NCI-H187 treated with DMSO at 0.1 percent for 48 hours (cell line): ENCODE measurements at places on chromosomes 5 and 9.
A peak's percentile ranks its signal among the peaks of the same experiment; 100 is the strongest.

- DNase-seq: no peak
Observed at GRCh38 chr5:106646106-106646505, 1024.6 kb downstream of the EFNA5 start.

GRCh38 chr5:62419609-62420008, 7.0 kb downstream of the IPO11 start:
- no peak for DNase-seq

DNA sequence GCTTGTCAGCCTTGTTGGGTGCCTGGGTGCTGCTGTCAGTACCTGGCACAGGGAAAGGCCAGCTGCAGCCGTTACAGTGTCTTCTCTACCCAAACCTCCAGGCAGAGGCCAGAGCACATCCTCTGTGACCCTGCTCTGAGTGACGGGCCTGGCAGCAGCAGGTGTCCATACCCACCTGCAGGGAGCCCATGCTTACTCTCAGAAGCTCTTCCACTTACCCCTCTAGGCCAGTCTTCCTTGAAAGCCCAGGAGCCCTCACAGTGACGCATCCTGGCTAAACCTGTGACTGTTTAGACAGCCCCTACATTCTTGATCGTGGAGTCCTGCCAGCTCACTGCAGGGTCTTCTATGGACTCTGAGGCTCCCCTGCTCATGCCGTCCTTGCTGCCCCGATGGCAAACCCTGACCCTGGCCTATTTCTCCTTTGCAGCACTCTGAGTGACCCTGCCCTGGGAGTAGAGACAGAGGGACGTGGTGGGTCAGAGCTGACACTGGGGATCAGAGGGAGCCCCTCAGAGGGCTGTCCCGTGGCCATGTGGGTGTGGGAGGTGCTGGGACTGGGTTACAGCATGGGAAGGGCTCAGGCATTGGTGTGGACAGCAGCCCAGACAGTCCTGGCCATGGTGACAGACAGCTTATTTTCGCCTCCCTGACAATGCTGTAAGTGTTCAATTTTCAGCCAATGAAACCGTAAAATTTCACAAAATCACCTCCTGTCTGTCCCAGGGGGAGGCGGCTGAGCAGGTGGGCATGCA, 67.6 kb upstream of the RNF130 start:
- no peak for DNase-seq

DNA sequence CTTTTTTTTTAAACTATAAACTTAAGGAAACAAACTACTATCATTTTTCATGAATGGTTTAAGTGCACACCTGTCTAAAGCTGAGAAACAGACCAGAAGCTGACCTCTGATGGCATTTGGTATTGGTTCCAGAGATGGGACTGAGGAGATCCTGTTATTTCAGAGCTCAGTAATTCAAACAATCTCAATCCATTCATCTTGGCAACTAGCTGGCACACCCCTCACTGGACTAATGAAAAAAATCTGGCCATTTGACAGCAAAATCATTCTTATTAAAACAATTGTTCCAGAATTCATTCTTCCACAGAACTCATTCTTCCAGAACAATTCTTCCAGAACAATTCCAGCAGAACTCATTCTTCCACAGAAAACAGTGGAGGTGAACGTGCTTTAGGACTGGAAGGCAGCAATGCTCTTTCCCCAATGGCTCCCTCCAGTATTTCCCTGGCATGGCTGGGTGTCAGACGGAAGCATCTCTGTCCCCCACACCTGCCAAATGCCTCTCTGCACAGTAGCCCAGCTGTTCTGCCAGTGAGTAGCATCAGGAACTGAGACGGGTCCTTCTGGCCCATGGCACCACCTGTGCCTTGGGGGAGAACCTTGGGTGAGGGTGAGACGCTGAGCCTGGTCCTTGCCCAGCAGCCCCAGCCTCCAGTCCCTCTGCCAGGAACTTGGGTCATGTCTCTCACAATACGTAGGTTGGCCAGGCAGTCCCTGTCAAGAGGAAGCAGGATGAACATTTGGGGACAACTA, 87.5 kb upstream of the EQTN start:
- no peak for DNase-seq

DNA sequence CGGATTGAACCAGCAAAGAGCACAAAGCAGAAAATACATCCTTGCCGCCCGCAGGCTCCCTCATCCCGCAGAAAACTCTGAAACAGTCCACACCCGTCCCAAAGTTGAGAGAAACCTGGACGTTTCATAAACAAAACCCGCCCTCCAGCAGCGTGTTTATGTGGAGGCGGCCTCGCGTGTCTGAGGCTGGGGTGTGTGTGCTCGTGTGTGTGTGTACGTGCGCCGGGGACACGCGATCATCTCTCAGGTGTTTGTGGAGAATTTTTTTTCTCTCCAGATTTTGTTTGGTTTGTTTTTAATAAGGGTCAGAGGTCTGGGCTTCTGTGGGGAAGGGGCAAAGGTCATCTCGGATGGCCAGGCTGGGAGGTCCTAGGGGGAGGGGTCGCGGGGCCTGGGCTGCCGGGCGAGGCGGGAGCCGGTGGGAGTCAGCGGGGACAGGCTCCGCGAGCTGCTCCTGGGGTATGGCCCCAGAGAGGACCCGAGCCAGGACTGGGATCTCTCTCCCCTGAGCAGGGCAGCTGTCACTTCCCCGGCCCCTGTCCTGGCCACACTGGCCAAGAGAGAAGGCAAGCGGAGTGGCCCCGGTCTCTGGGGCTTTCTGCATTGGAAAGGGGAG, 206.4 kb downstream of the C9orf50 start:
- no peak for DNase-seq

DNA sequence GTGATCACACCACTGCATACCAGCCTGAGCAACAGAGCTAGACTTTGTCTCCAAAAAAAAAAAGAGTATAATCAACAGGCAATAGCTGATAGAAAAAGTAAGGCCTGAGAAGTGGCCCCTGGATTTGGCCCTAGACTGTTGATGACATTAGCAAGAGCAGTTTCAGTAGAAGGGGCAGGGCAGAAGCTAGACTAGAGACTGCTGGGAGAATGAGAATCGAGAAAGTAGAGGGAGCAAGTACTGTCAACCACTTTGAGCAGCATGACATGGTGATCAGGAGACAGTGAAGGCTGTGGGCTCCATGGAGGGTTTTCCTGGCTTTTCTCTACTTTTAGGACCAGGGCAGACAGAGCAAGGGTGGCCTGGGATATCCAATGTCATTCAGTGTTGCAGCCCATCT, 34.9 kb upstream of the B4GALT1 start:
- DNase-seq: no peak

DNA sequence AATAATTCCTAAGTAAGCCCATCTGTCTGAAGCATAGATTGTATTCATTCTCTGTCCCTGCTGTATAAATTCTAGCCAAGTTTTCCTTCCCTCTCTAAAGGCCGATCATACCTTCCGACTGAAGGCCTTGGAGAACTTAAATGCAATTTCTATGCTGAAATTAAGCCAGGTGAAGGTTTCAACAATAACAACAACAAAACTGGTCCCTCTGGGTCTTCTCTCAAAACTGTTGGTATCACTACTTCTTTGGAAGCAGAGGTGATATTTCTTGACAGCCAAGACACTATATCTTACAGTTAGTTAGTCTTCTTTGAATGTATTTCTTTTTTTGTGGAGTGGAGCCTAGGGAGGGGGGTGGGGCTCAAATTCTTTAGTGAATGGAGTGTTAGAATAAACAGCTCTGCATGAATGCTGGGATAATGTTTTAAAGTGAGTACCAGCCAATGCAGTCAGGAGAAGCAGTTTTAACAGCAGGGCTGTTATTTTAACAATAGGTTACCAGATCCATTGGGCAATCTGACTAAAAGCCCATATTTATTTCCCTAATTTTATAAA, 508.9 kb downstream of the EBF1 start:
- DNase-seq: no peak

DNA sequence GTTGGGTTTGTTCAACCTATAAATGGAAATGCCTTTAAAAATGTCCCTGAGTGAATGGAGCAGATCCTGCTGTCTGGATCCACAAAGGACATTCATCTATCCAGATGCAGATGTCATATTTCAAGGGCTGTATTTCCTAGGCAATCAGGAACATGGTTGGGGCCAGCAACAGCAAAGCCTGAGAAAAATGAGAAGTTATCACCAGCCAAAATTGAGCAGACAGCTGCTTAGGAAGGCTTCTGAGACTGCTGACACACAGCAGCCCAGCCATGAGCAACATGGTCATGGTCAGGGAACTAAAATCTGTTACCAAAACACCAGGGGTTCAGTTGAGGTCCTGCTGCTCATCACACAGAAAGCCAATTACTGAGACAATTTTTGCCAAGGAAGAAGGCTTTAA, 9.2 kb upstream of the IL7R start:
- no peak for DNase-seq

- no peak for DNase-seq
Observed at GRCh38 chr5:124663101-124663506, 83.3 kb downstream of the ZNF608 start.

DNA sequence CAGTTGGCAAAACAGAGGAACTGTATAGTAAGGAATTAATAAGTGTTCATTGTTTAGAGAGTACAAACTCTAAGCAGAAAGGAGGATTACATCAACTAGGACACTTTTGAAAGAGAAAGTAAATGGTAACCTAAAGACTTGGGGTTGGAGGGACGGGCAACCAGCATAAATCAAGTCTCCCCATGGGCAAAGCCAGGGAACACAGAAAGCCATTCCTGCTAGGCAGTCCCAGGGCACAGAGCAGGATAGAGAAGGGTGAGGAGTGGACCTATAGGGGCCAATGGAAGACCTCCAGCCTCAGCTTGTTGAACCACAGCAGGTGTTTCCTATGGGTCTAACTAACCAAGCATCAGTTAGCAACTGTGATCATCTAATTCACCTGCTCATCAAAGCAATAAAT, 9.2 kb upstream of the ERAP1 start:
- no peak for DNase-seq

DNA sequence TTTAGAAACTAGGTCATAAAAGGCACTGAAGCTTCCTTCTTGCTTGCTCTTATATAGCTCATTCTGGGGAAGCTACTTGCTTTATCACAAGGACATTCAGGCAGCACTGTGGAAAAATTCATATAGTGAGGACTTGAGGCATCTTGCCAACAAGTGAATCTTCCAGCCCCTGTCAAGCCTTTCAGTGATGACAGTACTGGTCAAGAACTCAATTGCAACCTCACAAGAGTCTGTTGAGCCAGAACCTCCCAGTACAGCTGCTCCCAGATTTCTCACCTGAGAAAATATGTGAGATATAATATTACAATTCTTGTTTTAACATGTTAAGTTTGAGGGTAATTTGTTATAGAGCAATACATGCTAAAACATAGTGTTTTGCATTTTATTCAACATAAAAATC, 2011.0 kb upstream of the NUDT12 start:
- no peak for DNase-seq

GRCh38 chr9:87007711-87008366, 60.5 kb upstream of the GAS1 start:
- no peak for DNase-seq

- DNase-seq: peak; percentile 58
Observed at GRCh38 chr9:130159915-130160670, 12.1 kb upstream of the NCS1 start.

- no peak for DNase-seq
Observed at GRCh38 chr9:19030899-19031298, 2.1 kb downstream of the SAXO1 start.

GRCh38 chr5:128681764-128682592, 143.9 kb upstream of the FBN2 start:
- no peak for DNase-seq

DNA sequence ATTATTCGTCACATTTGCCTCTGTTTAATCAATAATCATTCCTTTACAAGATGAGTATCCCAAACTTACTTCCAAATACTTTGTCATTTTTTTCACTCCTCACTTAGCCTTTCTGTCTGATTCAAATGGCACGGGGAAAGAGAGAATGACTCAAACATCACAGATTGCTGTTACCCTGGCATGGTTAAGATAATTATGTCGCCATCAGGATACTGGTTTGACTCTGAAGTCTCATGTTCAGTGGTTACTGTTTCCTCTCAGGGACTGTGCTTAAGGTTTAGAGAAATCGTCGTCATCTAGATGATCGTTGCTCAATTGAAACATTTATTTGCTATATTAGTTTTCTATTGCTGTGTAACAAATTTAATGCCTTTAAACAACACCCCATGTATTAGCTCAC, 45.2 kb upstream of the RAD23B start:
- DNase-seq: no peak

DNA sequence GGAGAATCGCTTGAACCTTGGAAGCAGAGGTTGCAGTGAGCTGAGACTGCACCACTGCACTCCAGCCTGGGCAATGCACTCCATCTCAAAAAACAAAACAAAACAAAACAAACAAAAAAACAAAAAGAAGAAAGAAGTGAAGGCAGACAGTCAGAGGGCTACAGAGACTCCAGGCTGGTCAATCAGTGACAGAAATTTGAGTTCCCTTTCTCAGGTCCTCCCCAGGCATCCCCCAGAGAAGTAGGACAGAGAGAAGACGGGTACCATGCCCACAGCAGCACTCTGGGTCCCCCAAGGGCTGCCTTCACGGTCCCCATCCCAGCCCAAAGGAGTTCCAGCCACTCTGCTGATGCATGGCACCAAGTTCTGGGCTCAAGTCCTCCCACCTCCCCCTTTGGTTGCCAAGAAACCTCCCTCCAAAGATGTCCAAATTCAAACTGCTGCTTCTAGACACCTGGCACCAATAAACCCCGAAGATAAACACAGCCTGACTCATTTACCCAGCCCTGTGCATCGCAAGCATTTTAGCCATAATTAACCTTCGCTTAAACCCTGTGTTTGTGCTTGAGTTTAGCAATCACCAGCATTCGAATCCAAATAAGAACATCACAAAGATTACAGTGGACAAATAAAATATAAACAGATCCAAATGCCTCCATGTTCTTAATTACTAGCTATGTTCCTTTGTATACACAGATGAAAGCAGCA, 24.0 kb downstream of the SEMA4D start:
- DNase-seq: no peak

DNA sequence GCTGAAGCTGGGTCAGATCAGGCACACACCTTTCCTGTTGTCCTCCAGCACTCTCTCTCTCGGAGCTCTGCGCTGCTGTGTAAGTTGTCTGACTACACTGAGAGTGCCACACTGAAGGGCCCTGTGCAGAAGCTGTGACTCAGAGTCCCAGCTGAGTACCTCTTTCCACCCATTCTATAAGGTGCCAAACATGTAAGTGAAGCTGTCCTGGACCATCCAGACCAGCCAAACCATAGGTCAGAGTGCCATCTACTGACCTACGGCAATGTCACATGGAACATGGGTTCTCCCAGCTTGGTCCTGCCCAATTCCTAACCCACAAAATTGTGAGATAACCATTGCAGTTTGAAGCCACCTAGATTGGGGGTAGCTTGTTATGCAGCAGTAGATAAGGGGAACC, 68.2 kb downstream of the ADCY2 start:
- no peak for DNase-seq

DNA sequence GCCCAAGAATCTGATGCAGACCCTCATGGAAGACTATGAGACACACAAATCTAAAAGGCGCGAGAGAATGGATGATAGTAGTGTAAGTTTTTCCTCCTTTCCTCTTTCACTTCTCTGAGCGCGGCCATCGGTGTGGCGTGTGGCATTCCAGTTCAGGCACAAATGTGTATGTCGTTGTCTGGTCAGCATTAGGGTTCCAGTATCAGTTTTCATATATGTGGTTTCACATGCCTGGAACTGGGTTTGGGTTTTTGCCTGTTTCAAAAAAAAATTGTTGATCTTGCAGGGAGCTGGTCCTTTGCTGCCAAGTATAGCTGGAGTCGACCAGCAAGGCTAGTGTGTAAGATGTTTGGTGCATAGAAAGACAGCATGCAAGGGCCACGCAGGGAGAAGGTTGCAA, 51.5 kb downstream of the C9orf152 start:
- DNase-seq: no peak

GRCh38 chr5:157214415-157214814, 33.8 kb downstream of the ITK start:
- no peak for DNase-seq
